ENCODE measurements at places on chromosomes 13 and 19. TPM values are rescaled to one million over a fixed set of nuclear protein-coding genes. Genes with fewer than 3 reads are reported as not detected.
A peak's percentile ranks its signal among the peaks of the same experiment; 100 is the strongest.

WDR87 gene
- polyA plus RNA-seq, result 0.19 TPM

PGLYRP2 gene
- polyA plus RNA-seq, result not detected

GPR180 gene
- 6.2 TPM for polyA plus RNA-seq

FXYD3 gene
- 0.42 TPM for polyA plus RNA-seq

ZNF730 gene
- polyA plus RNA-seq, result 3.0 TPM

ZNF296 gene
- polyA plus RNA-seq, result 0.91 TPM

OR7C1 gene
- polyA plus RNA-seq, result 0.11 TPM

GRCh38 chr13:23986619-23987018, 89.3 kb upstream of the C1QTNF9B start:
- DNase-seq, result no peak

DNA sequence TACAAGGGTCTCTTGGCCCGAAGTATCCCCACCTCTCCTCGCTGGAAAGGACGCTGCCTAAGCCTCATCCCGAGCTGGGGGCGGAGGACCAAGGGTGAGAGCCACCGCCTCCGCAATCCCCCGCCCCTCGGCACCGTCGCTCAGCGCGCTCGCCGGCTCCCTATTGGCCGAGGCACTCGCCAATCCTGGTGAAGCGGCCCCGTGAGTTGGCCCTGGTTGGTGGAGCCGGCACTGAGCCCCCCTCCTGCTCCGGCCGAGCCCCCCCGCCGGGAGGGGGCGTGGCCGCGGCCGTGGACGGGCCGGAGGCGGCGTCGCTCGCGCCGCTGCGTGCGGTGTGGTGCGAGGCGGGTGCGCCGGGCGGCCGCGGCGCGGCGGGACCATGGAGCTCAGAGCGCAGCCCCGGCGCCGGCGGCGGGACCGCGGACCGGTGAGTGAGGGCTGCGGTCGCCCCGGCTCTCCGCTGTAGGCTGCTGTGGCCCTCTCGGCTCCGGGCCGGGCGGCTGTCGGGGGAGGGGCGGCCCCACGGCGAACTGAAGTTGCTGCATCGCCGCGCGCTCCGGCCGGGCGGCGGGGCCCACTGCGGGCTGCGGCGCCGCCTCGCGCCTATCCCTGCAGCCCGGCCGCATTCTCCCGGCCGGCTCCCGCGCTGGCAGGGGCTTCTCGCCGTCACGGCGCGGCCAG, at the start of gene WASF3:
Gene WASF3 (plus strand): TSS at position 291 of the 681 bp plus-strand sequence. CDS start 84,588 bp downstream, outside the sequence.
- DNase-seq, result peak; percentile 82

GRCh38 chr13:50171590-50172282, 156.5 kb downstream of the KCNRG start:
- DNase-seq, result no peak

- no peak for DNase-seq
Observed at GRCh38 chr13:46303742-46304385, 83.2 kb downstream of the RUBCNL start.

DNA sequence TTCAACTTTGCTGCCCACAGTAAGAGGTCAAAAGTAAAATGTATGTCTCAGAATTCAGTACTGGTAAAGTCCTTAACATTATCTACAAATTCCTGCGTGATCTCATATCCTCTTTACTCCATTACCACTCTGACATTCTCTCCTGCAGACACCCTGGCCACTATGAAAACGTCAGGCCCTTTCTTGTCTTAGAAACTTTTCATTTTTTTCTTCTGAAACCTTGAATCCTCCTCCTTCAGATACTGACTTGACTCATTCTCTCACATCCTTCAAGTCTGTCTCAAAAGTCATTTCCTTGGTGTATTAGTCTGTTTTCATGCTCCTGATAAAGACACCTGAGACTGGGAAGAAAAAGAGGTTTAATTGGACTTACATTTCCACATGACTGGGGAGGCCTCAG, 262.3 kb downstream of the POU4F1 start:
- no peak for DNase-seq

- no peak for DNase-seq
Observed at GRCh38 chr19:50633359-50633758, 6.3 kb downstream of the SYT3 start.

DNA sequence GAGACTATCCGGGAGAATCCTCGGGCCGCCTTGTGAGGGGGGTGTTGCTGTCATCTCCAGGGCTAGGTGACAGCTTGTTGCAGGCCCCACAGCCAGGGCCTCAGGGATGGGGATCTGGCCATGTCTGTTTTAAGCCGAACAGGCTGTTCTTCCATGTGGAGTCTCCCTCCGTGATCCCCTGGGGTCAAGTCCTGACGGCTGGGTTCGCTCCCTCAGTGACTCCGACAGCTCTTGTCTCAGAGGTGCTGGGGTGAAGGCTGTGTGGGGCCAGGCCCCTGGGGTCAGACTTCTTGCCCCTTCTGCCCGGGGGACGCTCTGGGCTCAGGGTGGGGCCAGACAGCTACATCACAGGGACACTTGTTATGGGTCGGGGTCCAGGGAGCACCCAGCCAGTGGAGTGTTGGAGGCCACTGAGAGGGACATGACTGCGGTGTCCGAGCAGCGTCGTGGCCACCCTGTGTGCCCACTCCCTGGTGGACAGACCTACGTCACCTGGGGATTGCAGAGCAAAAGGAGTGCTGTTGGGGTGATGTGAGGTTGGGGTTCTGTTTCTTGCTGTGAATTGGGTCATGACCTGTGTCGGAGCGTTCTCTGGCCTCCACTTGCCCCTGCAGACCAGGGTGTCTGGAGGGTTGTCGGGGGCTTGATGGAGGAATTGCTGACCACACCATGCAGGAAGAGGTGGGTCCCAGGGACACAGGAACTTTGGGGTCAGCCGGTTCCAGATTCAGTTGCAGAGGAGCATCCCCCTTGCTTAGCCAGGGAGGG, 21.5 kb downstream of the EPN1 start:
- no peak for DNase-seq

GRCh38 chr13:98535501-98536354, 41.2 kb downstream of the STK24 start:
- no peak for DNase-seq

DNA sequence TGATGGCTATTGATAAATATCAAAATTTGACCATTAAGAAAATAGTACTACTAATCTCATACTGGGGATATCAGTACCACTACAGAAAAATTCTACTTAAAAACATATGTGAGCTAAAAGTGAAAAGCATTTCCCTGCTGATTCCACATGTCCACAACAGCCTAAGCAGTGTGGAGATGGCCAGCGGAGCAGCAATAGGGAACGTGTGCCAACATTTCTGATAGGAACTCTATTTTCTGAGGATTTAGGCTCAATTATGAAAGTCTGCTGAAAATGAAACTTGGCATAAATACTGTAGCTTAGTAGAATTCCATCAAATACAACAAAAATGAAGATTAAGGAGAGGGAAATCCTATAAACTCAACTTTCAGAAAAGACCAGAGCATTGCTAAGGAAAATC, 311.6 kb downstream of the ENOX1 start:
- peak; percentile 48 for DNase-seq

GRCh38 chr19:31613683-31614219, 264.5 kb upstream of the TSHZ3 start:
- DNase-seq, result no peak

DNA sequence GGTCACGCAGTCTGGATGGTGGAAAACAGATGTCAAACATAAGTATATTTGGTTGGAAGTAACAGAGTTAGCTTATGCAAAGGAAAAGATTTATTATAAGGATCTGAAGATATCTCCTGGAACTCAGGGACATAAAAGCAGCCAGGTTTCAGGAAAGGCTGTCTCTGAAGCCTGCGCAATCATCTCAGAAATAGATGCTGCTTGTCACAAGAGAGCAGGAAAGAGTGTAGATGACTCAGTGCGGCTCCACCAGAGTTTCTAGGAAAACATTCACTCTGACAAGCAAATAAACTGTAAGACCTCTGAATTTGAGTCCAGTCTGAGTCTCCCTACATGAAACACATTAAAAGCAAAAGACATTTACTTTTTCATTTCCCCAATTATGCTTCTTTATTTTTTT, 220.4 kb upstream of the HTR2A start:
- DNase-seq, result no peak

DNA sequence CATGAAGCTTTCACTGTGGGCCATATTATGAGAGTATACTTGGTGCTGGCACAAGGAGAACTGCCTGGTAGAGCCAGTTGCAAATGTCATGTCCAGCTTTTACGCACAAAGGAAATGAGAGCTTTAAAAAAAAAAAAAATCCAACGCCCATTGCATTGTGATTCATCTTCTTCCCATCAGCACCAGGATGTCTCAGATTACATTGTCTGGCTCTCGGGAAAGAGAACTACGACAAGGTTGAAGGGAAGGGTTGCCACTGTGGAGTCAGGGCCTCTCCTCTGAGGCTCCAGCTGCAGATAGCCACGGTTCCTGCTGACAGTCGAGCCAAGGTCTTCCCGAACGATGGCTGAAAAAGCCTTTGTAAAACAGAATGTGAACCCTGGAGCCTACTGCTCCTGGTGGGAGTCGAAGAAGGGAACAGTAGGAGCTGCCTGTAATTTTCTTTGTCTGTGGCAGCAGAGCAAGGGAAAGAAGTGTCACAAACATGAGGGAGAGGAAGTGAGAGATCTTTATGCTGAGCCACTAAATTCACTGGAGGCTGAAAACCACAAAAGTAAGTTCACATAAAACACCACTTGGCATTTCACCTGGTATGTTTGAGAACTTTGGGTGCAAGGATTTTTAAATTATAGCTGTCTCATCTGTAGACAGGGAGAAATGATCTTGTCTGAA, 704.7 kb downstream of the DIAPH3 start:
- DNase-seq, result no peak

DNA sequence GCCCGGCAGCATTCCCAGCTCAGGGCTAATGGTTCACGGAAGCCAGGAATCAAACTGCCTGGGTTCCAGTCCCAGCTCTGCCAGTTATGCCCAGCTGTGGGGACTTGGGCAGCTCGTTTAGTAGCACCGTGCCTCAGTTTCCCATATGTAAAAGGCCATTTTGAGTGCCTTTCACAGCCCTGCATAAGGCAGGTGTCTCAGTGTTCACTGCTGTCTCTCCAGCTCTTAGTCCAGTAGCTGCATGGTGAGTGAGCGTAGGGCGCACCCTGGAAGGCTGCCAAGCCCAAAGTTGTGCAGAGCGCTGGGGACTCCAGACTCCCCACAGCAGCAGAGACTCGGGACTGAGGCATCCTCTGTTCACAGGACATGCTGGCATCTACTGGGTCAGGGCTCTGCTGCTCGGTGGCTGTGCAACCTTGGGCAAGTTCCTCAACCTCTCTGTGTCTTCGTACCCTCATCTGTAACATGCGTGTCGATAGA, 5.5 kb downstream of the RPL28 start:
- no peak for DNase-seq

DNA sequence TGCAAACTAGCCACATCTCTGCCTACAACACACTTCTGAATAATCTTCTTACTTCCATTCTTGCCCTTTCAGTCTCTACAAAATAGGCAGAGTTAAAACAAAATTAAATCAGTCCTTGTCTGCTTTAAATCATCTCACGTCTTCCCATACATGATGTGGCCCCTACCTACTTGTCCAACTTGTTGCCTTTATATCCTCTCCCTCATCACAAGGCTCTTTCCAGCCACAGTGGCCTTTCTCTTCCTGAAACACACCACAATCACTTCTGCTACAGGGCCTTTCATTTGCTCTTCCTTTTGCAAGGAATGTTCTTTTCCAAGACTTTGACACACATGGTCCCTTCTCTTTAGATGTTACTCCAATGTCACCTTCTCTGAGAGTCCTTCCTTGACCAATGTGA, 1.7 kb downstream of the RBM26 start:
- no peak for DNase-seq

DNA sequence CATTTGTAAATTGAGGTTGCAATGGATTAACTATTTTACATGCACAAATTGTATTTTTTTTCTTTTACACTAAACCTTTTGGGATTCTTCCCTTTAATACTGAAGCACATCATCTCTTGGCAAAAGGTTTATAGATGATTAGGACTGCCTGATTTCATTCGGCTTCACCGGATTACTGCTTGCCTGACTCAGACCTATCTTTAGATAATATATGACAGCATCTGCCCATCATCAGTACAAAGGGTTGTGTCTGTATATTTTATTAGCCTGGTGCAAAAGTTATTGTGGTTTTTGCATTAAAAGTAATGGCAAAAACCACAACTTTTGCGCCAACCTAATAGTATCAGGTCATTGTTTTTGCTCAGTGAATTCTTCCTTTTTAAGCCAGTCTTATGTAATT, 316.2 kb upstream of the HTR2A start:
- no peak for DNase-seq

Measured in forelimb muscle (tissue), 1 donor.